Astrocyte of the cerebellum (primary cell): ENCODE measurements at places on chromosomes 7 and 10.

- peak; percentile 31 for DNase-seq
These were observed 980 bp downstream of the FHIP2A start for GRCh38 chr10:114822444-114823076.

DNA sequence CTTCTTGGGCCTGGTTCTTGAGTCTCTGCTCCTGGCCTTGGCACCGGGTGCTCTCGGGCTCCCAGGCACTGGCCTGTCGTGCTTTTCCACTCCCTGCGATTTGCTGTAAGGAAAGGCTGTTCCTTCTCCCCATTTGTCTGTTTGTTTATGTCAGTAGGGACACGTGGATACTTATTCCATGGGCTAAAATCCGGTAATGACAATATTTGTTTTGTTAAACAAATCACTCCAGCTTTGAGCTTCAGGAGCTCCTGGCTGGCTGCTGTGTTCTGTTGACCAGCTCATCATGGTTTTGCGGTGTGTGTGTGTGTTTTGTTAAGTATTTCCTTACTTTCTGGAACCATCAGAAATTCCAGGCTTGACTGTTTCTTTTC, 17.5 kb upstream of the JAKMIP3 start:
- DNase-seq = no peak

DNA sequence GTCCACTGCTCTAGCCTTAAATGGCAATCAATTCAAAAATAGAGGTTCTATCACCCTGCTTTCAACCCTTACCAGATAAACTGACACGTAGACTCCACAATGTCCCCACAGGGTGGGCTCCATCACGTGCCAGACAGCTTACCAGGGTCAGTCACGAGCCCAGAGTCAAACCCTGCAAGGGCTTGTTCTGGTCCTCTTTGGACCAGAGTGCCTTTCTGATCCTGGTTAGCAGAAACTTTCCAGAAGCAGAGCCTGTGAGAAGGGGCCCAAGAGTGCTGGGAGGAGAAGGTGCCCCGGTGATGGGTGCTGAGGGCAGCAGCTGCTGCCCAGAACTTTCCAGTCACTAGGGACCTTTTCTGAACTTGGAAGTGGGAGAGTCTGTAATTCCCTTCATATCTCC, 354 bp upstream of the GIMAP5 start:
- no peak for DNase-seq

DNA sequence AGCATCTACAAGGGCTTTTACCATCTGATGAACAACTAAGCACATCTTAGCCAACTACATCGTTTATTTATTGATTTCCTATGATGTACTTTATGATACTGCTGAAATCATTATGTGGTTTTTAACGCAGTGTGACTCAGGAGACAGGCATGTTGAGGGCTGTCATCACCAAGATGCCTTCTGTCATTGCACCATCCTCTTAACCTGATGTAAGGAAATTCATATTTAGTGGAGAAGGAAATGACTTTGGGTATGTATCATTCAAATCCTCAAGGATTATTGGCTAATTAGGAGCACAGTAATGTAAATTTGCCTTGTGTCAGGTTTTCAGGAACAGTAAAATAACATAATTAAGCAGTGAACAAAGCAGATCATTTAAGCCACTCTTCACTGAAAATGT, 138.5 kb upstream of the MGMT start:
- DNase-seq = no peak

GRCh38 chr7:69189406-69189805, 408.9 kb upstream of the AUTS2 start:
- DNase-seq = no peak

DNA sequence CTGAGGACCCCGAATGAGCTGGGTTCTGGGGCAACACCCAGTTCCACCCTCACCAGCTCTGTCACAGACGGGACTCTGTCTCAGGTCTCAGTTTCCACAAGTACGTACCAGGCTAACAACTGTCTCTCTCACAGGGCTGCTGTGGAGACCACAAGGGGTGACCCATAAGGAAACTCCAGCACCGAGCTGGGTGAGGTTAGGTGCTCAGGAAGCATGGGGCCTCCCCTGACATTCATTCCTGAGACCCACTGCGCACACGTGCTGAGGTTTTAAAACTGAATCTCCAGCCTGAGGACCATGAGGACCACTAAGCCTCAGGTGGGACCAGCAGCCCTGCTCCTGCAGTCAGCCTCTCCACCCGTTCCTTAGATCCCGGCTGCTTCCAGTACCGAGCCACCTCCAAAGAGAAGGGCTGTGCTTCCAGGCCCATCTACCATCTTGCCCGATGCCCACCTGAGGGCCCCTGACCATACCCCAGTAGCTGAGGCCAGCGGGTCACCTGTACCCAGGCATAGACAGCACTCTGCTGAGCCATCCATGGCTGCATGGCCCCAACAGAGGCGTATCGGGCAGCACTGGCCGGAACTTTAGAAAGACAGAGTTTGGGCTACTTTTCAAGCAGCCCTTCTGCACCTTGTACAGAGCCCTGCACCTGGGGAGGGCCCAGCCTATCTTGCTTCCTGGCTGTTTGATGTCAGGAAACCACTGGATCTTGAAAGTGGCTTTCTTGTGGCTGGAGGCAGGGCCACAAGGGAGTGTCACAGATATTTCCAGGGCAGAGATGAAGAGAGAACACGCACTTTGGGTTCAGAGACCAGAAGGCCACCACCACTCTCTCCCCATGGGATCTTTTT, 18.7 kb downstream of the HSPA12A start:
- DNase-seq = no peak

- DNase-seq = no peak
These were observed 362.9 kb downstream of the GFRA1 start for GRCh38 chr10:115909962-115910731.

DNA sequence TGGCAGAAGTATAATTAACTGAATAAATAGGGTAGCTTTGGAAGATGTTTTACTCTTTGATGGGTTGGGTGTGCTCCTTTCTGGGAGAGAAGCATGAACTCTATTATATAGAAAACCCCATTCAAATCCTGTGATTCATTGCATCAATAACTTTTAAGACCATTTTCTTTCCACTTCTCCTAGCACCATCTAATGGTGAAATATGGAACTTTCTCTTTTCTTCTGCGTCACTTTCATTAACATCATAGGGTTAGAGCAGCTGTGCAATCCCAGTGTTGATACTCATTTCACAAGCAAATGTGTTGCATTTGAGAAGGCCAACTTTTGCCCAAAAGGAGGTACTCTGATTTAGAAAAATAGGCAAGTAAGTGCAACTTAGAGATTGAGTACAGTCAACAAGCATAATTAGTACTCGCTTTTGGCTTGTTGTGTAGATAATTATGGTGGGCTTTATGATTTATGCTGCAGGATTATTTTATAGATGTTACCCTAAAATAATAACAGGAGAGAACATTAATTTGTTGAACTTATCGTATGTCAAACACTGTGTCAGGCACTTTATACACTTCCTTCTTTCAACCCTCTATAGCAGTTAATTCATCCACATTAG, 92.9 kb downstream of the CPED1 start:
- DNase-seq = peak; percentile 47

DNA sequence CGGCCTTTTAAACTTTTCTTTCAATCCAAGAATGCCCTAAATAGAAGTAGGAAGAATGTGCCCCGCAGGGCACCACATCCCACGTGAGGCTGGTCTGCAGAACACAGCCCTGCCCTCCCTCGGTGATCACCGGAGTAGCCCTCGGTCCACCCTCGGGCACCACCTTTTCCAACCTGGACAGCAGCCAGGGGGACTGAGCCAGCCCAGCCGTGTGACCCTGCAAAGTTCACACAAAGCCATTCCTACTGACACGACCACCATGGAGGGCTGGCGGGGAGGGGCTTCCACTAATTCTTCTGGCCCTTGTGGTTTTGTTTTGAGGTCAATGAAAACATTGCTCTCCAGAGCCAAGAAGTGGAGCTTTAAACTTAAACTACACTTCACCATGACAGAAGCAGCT, 132.2 kb downstream of the TCERG1L start:
- DNase-seq = no peak

DNA sequence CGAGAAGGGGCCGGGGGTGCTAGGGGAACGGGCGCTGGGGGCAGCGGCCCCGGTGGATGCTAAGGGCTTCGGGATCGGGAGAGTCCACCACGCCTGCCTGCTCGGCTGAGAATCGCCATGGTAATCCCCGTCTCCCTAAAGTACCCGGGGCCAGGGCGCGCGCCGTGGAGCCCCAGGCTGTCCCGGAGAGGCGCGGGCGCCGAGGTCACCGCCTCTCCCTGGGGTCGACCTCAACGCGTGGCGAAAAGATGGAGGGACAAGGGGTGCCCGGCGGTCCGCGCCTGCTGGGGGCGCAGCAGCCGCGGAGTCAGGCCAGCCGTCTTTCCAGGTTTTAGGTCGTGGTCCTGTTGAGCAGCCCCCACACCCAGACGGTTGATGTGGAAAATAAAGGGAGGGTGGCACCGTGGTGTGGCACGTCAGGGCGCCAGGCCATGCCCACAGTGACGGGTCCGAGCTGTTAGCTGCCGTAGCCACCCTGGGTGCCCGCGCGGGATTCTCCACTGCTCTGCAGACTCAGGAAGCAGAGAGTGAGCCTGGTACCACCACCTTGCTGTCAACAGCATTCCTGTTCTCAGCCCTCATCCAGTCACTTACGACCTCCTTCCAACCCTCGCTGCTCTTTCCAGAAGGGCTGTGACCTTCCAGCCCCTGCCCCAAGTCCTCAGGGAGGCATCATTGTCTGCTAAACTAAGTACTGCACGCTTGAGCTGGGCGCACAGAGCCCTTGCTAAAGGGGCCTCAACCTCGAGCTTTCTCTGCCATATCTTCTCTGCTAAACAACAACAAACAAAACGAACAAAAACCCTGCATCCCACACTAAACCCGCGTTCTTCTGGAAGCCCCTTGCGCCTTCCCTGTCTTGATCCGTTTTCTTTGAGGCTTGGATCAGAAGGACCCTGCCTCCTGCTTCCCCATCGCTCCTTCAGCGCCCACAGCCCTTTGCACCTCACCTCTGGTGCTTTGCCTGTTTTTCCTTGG, 666 bp downstream of the SMKR1 start:
- DNase-seq = no peak

GRCh38 chr7:46633200-46633599, 712.1 kb upstream of the IGFBP3 start:
- DNase-seq = no peak

GRCh38 chr10:571688-572451, 117.6 kb downstream of the DIP2C start:
- DNase-seq = no peak

DNA sequence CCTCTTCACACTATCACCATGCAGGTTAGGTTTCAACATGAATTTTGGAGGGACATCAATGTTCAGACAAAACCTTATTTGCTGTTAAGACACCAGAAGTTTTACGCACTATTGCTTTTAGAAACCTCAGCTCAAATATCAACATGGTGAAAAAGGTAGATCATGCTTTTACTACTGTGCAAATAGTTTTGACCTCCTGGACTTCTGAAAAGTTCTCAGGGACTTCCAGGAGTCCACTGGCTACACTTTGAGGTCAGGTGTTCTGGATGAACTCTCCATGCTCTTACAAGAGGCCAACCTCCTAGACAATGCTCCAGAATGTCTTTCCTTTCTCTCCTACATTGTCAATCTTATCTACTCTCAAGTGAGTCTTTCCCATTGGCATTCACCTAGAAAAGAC, 55.9 kb downstream of the SLC25A13 start:
- no peak for DNase-seq
